ENCODE measurements at places on chromosomes 1 and 21.

- DNase-seq = no peak
Observed at GRCh38 chr1:232166942-232167341, 463.0 kb downstream of the SIPA1L2 start.

DNA sequence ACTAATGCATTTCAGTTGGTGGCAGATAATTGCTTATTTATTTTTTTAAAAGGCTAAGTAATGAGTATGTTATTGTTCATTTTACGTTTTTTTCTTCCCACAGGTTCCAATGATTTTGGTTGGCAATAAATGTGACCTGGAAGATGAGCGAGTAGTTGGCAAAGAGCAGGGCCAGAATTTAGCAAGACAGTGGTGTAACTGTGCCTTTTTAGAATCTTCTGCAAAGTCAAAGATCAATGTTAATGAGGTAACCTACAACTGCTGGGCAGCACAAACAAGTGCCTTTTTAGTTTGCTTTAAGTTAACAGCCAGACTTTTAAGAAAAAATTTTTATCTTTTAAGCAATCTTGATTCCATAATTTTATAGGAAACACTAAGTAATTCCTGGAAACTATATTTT is 35.0 kb downstream of the INKA2 start:
- no peak for DNase-seq

DNA sequence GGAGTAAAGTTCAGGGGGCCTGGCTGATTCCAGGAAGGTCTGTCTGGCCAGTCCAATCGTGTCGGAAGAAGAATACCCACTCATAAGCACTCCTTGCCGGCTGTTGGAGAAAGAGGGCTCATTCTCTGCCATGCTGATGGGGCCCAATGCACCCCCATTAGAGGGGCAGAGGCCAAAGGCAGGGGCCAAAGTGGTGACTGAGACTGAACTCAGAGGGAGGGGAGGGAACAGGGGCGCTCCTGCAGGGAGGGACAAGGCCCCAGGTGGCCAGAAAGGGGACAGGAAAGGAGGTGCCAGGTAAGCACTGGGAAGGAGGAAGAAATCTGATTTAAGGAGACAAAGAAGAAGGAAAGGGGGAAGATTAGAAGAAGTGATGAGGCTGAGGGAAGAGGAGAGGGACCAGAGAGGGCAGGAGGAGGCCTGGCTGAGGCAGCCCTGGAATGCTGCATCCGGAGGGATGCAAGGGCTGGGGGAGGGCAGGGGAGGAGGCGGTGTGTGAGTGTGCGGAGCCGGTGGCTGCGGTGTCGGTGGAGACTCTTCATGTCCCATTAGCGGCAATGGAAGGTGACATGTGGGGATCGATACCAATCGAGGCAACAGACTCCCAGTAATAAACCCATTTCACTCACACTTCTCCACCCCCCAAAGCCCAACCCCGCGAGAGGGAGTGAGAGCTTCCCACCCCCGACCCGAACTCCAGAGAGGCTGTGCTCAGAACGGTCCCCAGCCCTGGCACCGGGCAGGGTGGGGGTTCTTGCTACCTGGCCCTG is 12.0 kb upstream of the ETV3L start:
- DNase-seq = no peak

- DNase-seq = no peak
Observed at GRCh38 chr1:39116116-39116607, 88.3 kb upstream of the MACF1 start.

- no peak for DNase-seq
Observed at GRCh38 chr1:29460041-29460610, 223.8 kb downstream of the PTPRU start.

GRCh38 chr1:32811265-32811664 is 5.9 kb downstream of the YARS1 start:
- no peak for DNase-seq

DNA sequence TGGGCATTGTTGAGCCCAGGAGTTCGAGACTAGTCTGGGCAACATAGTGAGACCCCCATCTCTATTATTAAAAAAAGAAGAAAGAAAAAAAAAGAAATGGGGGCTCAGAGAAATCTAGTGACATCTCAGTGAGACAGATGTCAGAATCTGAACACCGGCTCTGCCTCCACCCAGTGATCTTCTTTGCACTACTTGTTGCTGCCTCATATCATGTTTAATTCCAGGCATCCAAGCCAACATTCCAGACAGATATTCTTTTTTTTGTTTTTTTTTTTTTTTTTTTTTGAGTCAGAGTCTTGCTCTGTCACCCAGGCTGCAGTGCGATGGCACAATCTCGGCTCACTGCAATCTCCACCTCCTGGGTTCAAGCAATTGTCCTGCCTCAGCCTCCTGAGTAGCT is 5.0 kb upstream of the ARL8A start:
- no peak for DNase-seq

DNA sequence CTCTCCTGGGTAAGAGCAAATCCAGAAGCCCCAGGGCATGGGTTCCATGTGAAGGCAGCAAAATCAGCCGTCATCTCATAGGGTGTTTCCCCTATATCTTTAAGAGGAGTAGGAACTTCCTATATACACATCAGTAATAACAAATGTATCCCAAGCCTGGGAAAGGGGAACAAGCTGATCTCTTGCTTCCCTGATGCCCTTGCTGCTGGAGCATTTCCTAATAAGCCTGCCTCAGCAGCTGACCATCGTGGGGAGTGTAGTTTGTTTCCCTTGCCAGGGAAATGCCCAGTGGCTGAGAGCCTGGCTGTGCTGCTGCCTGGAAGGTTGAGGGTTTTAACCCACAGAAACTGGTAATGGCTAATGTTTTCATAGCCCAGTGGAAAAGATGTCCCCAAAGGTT is 177.0 kb downstream of the NPHP4 start:
- DNase-seq = no peak

DNA sequence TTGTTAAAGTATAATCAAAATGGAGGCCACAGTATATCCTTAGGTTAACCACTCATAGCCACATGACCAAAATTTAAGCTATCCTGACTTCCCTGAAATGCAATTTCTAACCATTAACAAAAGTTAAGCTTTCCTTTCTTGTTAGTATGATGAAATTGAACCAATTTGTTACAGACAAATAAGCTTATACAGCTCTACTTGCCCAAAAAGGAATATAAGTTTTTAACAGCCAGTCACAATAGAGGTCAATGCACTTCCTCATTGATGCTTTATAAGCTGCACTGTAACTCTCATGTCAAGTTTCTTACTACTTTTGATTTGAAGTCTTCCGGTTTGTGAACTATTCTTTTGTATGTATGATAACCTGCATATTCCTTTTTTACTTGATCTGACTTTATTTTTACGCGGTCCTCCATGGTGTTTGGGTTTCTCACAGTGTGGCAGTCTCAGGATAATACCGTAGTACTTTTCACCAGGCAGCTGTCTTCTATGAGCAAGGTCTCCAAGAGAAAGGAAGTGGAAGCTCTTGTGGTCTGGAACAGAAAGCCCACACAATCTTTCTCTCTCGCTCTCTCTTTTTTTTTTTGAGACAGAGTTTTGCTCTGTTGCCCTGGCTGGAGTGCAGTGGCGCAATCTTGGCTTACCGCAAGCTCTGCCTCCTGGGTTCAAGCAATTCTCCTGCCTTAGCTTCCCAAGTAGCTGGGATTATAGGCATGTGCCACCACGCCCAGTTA is 331.6 kb downstream of the SRGAP2C start:
- no peak for DNase-seq

DNA sequence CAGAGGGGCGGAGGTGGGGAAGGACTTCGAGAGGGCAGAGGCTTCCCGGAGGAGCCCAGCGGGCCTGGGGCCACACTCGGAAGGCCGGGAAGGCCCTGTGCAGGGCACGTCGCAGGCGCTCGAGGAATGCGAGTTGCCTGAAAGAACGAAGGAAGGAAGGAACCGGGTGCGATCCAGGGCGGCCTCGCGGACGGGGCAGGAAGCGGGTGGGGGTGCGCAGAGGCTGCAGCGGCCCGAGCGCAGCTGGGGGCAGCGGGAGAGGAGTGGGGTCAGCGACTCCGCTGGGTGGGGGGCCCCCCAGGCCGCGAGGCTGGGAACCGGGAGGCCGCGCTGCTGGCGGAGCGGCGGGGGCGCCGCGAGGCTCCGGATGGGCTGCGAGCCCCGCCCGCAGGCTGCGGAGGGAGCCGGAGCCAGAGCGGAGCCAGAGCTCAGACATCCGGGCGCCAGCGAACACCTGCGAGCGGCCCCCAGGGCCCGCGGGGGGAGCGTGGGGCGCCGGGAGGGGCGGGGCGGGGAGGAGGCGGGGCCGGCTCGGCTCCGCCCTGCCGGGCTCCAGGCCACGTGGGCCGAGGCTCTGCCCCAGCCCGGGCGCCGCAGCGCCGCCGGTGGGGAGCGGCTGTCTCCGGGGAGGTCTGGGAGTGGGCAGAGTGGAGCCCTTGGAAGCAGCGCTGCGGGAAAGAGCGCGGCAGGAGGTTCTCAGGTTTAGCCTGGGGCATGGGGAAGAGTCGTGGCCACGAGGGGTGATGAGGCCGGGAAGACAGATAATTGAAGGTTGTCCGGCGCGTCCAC is 4.6 kb downstream of the ID3 start:
- DNase-seq = peak; percentile 62

DNA sequence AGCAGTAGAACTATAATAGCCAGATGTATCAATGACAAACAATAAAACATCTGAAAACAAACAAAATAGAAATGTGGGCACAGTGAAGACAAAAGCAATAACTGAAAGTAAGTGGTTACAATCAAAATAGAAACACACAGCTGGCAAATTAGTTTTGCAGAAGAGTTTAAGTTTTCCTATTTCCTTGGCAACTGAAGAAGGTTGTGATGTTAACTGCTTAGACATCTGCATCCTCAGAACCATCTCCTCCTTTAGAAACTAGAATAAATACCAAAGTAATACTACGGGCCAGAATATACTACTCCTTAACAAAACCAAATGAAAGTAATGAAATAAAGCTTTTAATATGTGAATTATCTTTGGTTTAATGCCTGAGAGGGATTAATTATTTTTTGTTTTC is 605.5 kb downstream of the LTN1 start:
- no peak for DNase-seq

- no peak for DNase-seq
Observed at GRCh38 chr21:33840771-33841170, 74.8 kb downstream of the ATP5PO start.

- no peak for DNase-seq
Observed at GRCh38 chr1:44496541-44497171, 91.6 kb downstream of the RNF220 start.

DNA sequence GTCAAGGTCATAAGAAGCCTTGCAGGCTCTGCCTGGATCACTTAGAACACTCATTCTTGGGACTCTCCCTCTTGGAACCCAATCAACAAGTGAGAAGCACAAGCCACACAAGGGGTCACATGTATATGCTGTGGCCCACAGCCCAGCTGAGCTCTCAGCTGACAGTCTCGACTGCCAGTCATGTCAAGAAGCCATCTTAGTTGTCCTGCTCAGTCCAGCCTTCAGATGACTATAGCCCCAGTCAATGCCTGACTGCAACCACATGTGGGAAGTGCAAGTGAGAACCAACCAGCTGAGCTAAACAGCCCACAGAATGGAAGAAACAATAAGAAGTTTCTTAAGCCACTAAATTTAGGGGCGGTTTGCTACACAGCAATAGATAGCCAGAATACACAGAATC is 356.0 kb downstream of the KCNH1 start:
- DNase-seq = no peak

- no peak for DNase-seq
Observed at GRCh38 chr21:36949171-36950141, 17.0 kb downstream of the HLCS start.

DNA sequence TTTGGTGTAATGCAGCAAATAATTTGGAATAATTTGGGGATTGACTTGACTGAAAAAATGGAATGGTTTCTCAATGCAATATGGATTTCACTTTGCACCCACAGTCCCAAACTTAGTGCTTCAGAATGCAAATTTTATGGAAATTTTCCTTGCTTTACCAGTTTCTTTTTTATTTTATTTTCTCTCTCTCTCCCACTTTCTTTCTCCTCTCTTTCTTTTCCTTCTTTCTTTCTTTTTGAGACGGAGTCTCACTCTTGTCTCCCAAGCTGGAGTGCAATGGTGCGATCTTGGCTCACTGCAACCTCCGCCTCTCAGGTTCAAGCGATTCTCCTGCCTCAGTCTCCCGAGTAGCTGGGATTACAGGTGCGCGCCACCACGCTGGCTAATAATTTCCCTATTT is 110.3 kb downstream of the KCNN3 start:
- DNase-seq = no peak

GRCh38 chr1:8547791-8548190 is 229.9 kb downstream of the SLC45A1 start:
- DNase-seq = no peak

DNA sequence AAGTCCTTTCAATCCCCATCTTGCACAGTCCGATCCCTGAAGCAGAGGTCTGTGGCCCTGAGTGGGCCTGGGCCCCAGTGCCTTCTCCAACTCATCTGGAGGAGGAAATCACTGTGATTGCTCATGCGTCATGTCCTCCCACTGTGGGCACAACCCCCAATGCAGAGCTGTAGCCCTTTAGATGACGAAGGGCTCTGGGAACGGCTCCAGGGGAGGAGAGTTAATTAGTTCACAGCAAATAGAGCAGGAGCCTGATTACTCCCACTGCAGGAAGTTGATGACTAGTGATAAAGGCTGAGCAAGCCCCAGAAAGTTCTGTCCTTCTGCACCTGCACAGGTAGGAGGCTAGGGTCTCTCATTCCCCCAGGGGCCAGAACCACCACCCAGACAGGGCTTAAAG is 111.5 kb downstream of the CCDC185 start:
- DNase-seq = no peak

DNA sequence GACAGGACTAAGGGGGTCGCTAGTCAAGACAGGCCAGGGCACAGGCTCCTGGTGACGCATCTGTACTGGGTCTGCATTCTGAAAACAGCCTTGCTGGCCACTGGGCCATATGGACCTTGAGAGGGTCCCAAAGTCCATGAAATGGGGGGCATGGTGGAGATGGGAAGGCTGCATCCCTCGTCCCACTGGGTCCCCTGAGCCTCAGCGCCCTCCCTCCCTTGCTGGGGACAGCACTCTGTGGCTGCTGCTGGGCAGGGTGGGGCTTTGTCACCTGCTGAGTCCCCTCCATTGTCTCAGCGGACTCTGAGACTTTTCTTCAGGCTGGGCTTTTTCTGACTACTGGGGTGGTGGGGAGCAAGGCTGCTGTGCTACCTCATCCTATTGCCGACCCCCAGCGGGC is 205.2 kb downstream of the RHOU start:
- DNase-seq = no peak

DNA sequence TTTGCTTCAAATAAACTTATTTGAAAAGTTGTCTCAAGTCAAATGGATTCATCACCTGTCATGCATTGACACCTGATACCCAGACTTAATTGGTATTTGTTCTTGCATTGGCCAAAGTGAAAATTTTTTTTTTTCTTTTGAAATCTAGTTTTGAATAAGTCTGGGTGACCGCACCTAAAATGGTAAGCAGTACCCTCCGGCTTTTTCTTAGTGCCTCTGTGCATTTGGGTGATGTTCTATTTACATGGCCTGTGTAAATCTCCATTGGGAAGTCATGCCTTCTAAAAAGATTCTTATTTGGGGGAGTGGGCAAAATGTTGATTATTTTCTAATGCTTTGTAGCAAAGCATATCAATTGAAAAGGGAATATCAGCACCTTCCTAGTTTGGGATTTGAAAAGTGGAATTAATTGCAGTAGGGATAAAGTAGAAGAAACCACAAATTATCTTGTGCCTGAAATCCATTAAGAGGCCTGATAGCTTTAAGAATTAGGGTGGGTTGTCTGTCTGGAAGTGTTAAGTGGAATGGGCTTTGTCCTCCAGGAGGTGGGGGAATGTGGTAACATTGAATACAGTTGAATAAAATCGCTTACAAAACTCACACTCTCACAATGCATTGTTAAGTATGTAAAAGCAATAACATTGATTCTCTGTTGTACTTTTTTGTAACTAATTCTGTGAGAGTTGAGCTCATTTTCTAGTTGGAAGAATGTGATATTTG is 11.9 kb downstream of the TARDBP start:
- no peak for DNase-seq

GRCh38 chr1:235624721-235625333 is 24.8 kb downstream of the GNG4 start:
- DNase-seq = no peak

- no peak for DNase-seq
Observed at GRCh38 chr1:5254975-5255374, 600.6 kb downstream of the AJAP1 start.
